Activated CD4-positive, alpha-beta T cell treated with anti-CD3 and anti-CD28 coated beads for 36 hours (primary cell): ENCODE measurements at places on chromosomes 7 and 10. TPM values are rescaled to one million over a fixed set of nuclear protein-coding genes. Genes with fewer than 3 reads are reported as not detected.

Gene NACAD
- 0.14 TPM for total RNA-seq

GRCh38 chr10:92756201-92757065 lies 66.7 kb downstream of the HHEX start:
- DNase-seq: peak; percentile 6

GRCh38 chr10:43939939-43940820 lies 291.5 kb upstream of the ZNF32 start:
- DNase-seq: no peak

DNA sequence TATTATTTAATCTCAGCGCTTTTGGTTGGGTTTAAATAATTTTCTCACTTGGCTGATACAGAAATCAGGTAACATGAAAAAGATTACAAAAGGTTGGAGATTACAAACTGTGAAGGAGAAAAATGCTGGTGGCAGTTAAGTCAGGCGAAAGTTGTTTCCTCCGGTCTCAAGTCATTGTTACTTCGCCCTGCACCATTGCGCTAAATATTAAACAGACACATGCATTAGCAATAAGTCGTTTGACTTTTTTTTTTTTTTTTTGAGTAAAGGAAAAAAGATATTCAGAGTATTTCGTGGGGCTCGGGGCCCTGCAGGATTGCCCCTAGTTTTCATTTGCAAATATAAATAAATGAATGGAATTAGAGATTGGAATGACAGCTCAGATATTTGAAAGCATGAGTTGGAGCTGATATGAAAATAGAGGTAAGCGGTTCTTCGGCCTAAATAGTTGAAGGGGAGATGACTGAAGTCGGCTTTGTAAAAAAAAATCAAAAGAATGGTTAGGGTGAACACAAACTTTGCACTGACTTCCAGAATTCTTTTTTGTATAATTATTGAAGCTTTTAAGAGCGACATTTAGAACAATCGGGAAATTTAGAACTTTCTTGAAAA lies 914 bp downstream of the SDHAF3 start:
- no peak for DNase-seq
